GM12864 (cell line): ENCODE measurements at places on chromosomes 16 and 17.

- DNase-seq: no peak
Measured at GRCh38 chr17:47895347-47895855, 635 bp upstream of the SP2 start.

DNA sequence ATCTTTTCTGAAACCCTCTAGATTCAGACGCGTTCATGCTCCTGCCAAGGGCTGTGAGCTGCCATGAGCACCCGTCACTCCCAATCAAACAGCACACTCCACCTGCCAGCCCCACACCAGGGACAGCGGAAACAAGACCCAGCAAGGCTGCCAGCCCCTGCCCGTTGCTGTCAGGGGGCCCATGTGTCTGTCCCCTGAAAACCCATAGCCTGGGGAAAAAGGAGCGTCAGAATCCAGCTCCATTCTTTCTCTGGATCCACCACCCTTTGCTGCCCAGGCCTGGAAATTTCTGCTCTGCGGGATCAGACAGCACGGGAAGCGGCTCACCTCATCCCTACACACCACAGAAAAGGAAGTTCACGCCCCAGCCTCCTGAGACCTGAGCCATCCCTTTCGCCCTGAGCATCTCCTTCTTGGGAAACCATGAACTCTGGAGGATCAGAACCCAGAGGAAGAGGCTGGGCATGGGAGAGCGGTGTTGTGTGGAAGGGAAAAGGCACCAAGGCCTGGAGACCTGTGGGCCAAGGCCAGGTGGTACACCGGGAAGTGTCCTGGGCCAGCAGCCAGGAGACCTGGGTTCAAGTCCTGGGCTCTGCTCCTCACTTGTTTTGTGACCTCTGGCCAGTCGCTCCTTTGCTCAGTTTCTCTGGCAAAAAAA lies 51.5 kb upstream of the RCVRN start:
- no peak for DNase-seq

DNA sequence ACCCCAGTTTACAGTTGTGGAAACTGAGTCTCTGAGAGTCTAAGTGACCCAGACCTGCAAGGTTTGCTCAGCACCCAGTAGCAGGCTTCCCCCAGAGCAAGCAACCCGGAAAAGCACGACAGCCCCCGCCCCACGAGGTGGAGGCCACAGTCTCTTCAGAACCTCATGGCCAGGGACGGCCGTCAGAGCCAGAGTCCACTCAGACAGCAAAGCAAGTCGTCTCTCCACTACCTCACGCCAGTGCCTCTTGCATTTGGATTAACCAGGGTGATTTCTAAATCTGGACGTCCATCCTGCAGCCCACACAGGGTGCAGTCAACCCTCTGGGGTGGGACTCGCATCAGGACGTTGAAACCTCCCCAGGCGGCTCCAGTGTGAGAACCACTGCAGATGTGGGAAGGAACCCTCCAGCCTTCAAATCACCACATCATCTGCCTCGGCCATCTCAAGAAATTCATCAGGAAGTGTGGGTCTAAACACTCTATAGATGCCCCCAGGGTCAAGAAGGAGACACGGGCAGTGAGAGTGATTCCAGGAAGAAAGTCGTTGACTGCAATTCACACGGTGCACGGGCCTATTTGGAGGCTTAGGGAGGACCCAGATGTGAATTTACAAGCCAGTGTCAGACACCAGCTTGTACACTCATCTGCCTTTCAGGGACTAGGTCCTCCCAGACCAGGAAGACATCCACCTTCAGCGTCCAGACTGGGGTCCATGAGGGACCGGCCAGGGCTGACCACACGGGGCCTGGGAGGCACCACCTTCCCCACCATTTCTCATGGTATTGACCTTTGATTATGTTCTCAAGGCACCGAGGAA lies 20.2 kb upstream of the RBFOX3 start:
- no peak for DNase-seq

DNA sequence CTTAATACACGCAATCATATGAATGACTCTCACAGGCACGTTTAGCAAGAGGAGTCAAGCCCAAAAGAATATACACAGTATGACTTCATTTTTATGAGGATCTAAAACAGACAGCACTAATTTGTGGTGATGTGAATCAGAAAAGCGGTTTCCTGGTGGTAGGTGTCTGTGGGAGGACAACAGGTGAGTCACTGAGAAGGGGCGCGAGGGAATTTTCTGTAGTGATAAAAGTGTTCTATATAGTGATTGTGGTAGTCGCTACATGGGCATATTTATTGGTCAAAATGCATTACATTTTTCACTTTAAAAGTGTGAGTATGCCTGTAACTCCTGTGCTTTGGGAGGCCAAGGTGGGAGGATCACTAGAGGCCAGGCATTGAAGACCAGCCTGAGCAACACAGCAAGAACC lies 7.6 kb upstream of the TNRC6A start:
- no peak for DNase-seq

DNA sequence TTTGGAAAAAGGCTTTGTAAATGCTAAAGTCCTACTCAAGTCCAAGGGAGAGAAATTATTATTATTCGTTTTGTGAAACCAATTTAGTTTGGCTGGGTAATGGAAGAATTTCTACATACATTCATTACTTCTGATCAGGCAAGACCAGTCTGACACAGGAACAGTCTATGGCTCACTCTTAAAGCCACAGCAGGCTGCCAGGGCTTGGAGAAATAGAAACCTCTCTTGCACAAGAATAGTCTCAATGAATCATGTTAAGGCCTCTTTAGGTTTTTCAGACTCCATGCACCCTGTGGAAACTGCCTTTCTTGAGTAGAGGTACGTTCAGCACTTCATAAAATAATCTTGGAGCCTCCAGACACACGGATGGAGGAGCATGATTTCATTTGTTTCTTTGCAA lies 167.7 kb downstream of the IRX3 start:
- no peak for DNase-seq

GRCh38 chr17:15456496-15456895 lies 10.9 kb downstream of the CDRT4 start:
- DNase-seq: no peak

DNA sequence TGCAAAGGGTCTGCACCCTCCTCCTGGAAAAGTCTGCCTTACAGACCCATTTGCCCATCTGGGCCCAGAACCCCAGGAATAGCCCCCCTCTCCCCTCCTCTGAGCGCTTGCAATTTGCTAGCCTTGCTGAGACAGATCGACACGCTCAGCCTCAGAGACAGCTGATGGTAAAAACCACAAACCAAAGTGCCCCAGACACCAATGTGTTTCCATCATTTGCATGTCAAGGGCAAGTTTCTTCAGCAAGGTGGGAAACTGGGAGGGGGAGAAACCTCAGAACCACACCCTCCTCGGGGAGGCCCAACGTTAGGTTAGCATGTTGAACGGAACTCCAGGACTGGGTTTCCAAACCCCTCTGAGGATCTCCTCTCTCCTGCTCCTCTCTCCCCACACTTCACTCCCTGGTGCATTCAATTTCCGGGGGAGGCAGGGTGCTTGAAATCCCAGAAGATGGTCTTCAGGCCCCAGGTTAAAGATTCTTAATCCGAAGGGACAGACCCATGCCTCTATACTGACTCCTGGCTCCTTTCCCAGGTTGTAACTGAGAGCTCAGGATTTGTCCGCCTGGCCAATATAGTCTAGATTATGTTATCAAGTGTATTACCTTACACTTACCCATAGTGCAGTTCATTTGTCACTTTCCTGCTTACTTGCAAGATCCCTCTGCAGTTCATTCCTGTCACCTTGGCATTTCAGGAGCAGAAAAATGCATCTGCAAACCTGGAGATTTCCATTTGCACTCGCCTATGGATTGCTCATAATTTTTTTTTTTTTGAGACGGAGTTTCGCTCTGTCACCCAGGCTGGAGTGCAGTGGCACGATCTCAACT lies 1.3 kb upstream of the CUEDC1 start:
- DNase-seq: peak; percentile 78

DNA sequence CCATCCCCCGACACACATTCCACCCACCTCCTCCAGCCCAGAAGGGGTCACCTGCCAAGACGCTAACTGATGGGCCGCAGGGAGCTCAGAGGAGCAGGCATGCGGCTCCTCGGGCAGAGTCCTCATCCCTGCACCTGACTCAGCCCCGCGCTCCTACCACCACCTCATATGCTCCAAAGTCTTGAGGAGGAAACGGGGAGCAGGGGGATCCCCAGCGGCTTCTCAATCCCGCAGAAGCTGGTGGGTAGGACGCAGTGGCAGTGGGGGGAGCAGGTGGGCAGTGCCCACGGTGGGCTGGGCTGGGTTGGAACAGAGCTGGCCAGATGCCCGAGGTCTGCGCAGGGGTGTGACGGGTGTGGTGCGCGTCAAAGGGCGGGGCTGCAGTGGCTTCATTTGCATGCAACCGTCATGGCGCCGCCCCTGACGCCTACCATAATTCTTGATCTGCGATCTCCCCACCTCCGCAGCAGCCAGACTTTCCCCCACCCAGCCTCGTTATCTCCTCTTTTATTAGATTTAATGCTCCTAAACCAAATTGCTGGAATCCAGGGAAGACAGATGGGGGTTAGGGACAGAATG lies 39.0 kb upstream of the EMP2 start:
- DNase-seq: no peak

GRCh38 chr16:75351183-75351582 lies 82.1 kb downstream of the CFDP1 start:
- DNase-seq: no peak

GRCh38 chr17:9371019-9371418 lies 204.6 kb downstream of the STX8 start:
- no peak for DNase-seq

DNA sequence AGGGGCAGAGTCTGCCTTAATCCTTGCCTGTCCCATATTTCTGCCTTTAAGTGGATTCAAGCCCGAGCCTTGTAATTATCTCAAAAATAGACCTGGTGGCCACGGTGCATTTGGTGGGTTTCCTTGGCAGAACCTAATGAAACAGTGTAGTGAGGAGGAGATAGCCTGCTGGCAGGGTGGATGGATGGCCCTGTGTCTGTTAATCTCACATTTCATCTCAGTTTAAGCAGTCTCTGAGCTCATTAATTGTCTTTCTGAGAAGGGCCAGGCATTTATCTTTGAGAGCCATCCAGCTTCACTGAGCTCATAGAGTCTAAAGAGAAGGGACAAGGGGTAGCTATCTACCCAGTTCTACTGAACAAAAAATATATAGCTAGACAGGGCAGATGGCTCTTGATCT lies 364.0 kb upstream of the EEF2KMT start:
- DNase-seq: no peak

GRCh38 chr16:76988526-76988925 lies 202.5 kb upstream of the MON1B start:
- no peak for DNase-seq

DNA sequence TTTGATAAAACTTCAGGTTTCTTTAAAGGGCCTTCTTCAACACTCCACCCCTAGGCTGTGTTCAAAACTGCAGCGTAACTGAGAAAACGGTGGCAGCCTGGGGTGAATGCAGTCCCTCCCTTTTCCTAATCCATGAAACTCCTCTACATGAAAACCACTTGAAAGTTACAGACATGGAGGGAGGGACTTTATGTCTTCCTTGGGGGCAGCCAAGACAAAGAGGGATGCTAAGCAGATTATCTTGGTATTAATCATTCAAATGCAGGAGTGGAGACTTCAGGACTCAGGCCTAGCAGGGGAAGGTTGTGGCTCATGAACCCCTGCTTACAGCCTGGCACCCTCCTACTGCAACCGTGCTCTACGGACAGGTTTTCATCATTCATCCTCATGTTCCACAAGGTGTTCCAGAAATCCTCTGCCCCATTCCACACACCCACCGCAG lies 46.8 kb downstream of the RNF112 start:
- no peak for DNase-seq

DNA sequence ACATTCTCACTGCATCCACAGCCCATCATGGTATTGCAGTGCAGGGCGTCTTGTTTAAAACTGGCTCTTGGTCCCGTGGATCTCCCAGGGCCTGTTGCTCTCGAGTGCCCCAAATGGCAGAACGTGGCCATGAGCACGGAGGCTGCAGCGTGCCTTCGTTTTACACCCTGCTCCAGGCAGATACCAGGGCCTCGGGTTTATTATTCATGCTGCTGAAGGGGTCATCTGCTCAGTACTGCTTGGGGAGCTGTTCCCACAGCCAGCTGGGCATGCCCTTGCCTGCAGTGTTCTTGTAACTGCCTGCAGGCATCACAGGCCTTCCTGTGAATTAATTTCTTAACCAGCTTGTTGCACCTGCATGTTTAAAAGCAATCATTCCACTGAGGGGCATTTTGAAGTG lies 129.7 kb upstream of the CHMP6 start:
- no peak for DNase-seq

DNA sequence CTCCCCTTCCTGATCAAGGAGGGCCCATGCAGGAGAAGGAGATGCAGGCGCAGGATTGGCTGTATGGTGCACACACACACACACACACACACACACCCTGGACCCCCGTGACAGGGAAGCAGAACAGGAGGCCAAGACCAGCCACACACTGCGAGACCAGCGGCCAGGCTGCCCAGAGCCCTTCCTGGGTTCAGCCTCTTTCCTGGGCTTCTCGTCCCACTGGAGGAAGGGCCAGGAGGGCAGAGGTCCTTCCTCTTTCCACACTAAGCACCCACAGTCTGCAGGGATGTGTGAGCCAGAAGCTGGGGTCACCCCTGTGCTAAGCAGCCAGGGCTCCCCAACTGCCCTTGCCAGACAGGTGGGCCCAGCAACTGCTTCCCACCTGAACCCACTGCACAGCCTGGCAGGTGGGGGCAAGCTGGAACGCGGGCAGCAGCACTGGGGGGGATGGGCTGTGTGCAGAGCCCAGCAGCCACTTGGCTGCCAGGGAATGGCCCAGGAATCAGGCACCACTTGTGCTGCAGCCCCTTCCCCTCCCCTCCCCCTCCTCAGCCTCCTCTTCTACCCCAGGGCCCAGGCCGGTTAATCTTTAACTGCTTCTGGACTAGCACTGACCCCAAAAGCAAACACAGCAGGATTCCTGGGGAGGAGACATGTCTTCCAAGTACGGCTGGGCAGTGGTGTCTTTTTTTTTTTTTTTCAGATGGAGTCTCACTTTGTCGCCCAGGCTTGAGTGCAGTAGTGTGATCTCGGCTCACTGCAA lies 44.6 kb upstream of the SLC38A10 start:
- DNase-seq: no peak

DNA sequence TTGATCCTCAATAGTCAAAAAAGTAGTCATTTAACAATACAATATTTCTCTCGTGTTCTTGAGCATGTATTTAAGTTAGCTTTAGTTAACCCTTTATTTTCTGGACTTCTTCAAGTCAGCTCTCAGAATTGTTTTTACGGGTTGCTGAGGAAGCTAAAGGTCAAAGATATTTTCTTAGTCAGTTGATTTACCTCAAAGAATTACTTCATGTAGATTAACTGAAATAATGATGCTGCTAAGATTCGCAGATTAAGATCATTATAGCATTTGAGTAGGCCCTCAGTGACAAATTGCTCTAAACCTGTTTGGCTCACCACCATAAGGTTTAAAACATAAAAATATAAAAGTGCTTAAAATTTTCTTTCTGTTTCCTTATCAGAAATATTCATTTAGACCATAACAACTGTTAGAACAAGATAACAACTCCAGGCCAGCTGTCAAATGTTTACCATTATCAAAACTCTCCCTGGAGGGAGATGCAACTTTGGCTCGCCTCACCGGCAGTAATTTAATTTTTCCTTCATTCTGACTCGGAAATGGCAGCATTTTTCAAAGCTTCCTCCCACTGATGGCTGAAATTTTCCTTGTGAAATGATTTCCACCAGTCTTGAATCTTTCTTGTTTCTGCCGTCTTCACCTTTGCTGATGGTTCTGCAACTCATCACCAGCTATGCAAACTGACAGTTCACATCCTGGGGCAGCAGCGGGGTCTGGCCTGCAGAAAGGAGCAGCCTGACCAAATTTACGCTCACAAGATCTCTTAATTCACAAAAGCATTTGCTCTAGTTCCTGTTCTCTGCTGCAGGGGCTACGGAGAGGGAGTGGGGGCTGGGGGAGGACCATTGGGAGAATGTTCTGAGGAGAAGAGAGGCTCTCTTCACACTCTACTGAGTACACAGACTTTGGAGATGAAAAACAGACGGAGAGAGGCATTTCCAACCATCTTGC lies 254.8 kb upstream of the TBX2 start:
- DNase-seq: no peak

- no peak for DNase-seq
Measured at GRCh38 chr17:38418693-38419507, 9.4 kb upstream of the ARHGAP23 start.
